ENCODE measurements at places on chromosomes 12 and 14.

GRCh38 chr14:99034711-99035171, 237.3 kb downstream of the BCL11B start:
- DNase-seq, result no peak

DNA sequence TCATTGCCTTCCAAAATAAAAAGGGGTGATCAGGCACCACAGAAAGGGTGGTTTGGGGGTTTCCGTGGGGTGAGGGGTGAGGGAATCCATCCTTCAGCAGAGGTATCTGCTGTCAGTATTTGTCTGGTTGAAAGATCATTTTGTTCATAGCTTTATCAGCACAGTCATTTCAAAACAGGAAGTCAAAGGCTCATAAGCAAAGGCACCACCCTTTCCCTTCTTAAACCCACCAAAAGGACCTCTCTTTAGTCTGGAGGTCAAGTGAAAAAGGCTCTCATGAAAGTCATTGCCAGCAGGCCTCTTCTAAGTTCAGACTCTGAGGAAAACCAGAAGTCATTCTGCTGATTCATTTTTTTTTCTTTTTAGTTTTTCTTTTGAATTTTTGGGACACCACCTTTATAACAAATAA, 6.2 kb downstream of the CHST11 start:
- no peak for DNase-seq

- no peak for DNase-seq
Measured at GRCh38 chr14:86802726-86803125, 1190.3 kb downstream of the GALC start.

DNA sequence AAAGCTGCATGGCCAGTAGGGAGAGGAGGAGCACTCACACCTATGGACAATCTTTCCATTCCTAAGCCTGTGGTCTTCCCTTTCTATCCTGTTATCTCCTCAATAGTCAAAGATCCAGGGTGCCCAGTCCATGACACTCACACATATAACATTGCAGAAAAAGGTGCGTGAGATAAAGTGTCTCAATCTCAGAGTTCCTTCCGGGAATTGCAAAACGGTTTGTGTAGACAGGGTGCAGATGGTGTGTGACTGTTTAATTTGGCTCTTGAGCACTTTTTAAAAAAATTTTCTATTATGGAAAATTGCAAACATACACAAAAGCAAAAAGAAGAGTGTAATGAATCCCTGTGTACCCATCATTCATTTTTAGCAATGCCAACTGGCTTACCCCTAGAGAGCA, 1493.6 kb downstream of the AACS start:
- no peak for DNase-seq

GRCh38 chr14:61149896-61150295, 131.2 kb downstream of the TMEM30B start:
- DNase-seq, result no peak

GRCh38 chr14:60133487-60133886, 31.7 kb downstream of the DHRS7 start:
- no peak for DNase-seq

GRCh38 chr14:80933282-80933681, 8.3 kb downstream of the CEP128 start:
- DNase-seq, result no peak

DNA sequence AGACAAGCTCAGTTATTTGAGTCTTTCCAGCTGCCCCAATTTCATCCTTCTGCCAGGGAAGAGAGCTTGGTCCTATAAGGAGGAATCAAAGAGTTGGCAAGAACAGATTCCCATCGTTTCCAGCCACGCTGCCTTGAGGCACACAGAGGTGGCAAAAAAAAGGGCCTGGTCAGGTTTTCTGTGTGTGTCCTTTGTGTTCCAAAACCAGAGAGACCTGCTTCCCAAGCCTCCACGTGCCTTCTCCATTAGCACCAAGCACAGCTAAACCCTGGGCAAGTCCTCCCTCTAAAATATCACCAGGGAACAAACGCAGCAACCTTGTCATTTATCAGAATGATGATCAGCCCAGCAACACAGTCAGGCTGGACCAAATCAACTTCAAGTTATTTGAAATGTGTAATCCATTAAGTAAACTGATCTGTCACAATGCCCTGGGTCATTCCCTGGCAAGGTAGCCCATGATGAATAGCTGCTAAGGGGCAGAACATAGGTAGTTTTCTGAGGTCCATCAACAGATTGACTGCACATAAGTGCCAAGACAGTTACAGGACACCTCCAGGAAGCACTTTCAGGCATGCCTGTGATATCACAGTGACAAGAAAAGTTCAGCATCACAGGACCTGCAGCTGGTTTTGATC, 28.6 kb upstream of the C12orf42 start:
- no peak for DNase-seq

DNA sequence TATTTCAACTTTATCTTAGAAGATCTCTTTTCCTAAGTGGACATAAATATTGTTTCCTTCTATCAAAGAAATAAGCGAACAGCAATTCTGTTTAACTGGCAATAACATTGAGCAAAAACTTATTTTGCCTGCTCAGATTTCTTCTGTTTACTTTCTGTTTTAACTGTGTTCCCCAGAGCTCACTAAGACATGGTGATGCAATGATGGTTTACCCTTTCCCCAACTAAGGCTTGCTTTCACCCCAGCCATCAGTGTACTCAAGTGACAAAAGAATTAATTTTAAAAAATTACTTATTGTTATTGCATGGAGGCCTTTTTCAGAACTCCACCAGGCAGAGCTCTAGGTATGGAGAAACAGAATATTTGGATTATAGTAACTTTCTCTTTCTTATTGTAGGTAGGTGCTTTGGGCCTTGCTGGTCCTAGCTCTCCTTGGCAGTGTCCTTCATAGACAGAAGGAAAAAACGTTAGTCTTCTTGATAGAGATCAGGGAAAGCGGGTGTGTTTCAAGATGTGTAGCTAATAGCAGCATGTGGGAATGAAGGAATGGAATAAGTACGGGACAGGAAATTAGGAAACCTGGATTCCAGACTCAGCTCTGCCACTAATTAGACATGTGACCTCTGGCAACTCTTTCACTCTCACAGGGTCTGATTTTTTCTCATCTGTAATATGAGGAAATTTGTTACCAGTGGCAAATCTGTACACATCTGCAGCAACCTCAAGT, 14.6 kb upstream of the DDHD1 start:
- DNase-seq, result no peak

GRCh38 chr14:106459971-106460730, 933.8 kb downstream of the TMEM121 start:
- peak; percentile 32 for DNase-seq

- no peak for DNase-seq
Measured at GRCh38 chr12:22276313-22276712, 58.2 kb downstream of the ST8SIA1 start.

- no peak for DNase-seq
Measured at GRCh38 chr12:103855036-103855712, 14.1 kb upstream of the NT5DC3 start.

DNA sequence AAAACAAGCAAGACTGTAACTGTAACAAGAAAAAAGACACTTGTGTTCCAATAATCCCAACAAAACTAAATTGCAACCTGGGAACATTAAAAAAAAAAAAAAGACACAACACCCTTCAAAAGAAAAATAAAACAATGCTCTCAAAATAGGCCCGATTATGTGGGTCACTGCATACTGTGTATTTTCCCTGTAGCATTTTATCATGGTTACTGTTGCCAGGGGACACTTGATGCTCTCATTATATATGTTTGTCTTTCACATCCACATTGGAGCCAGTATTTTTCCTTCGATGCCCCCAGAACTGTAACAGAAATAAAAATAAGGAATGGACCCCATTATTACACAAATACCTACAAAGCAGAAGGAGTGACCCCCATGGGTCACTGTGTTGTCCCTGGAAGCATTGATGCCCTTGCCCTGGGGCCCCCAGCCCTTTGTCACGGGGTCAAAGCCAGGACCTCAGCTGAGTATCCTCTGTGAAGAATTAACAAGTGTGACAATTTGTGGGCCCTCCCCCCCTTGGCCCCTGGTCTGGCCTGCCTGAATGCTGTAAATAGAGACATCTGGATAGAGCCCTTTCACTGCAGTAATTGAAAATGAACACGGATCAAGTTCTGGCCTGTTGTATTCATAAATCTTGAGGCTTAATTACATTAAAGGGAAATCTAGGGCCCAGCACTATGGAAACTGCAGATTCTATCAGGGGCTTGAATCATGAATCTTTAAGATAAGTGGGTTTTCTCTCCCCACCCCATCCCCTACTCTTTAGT, 72.8 kb downstream of the C12orf42 start:
- DNase-seq, result no peak

DNA sequence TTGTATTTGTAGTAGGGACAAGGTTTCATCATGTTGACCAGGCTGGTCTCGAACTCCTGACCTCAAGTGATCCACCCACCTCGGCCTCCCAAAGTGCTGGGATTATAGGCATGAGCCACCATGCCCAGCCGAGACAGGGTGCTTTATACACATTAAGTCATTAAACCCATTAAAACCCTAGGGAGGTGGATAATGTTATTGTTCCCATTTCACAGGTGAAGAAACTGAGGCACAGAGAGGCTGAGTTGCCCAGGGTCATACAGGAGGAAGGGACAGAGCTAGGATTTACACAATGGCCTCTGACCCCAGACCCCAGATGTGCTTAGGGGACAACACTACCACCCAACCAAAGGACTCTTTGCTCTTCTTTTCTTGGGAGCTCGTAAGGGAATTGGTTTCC, 51.0 kb upstream of the RIN3 start:
- no peak for DNase-seq

DNA sequence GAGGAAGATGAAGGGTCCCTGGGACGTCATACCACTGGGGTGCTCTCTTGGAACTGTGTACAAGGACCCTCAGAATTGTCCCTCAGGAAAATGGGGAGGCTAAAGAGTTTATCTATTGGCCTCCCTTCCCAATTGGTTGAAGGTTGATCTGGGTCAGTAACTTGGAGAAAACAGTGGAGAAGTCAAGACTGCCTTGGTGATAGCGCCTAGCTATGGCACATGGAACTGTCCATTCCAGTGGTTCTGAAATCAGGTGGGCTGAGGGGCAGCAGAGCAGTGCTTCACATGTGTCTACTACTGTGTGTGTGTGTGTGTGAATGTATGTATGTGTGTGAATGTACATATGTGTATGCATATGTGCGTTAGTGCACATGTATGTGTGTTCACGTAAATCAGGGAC, 316.1 kb downstream of the AACS start:
- DNase-seq, result no peak

DNA sequence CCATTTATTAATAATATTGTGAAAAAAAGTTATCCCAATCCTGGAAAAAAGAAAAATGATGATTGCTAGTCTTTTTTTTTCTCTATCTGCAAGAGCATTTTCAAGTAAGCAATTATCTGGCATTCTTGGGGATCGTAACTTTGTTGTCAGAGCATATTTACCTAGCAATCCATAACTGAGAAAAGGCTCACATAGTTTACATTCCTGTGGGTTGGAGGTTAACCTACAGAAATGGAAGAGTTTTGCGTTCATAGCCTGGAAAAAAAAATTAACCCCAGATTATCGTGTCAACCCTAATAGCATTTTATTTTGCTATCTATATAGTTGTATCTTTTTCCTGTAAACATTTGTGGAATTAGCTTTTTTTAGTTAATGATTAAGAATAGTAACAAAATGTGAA, 292.3 kb downstream of the DAD1 start:
- no peak for DNase-seq

GRCh38 chr12:113378291-113378690, 19.9 kb downstream of the PLBD2 start:
- DNase-seq, result no peak

DNA sequence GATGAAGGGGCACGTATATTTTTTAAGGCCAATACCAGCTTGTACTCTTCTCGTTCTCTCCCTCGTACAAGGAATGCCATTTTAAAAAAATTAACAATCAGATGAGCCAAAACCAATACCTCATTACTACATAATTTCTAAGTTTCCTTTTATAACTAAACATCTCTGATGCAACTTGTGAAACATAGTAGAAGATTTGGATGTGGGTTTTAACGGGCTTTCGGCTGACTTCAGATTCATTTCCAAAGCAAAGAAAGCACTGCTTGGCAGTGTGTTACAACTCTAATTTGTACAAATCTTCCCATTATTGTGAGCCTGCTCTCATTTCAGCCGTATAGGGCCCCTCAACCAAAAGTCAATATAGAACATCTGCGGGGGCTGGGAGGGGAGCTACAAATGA, 99.1 kb upstream of the TMCC3 start:
- no peak for DNase-seq

DNA sequence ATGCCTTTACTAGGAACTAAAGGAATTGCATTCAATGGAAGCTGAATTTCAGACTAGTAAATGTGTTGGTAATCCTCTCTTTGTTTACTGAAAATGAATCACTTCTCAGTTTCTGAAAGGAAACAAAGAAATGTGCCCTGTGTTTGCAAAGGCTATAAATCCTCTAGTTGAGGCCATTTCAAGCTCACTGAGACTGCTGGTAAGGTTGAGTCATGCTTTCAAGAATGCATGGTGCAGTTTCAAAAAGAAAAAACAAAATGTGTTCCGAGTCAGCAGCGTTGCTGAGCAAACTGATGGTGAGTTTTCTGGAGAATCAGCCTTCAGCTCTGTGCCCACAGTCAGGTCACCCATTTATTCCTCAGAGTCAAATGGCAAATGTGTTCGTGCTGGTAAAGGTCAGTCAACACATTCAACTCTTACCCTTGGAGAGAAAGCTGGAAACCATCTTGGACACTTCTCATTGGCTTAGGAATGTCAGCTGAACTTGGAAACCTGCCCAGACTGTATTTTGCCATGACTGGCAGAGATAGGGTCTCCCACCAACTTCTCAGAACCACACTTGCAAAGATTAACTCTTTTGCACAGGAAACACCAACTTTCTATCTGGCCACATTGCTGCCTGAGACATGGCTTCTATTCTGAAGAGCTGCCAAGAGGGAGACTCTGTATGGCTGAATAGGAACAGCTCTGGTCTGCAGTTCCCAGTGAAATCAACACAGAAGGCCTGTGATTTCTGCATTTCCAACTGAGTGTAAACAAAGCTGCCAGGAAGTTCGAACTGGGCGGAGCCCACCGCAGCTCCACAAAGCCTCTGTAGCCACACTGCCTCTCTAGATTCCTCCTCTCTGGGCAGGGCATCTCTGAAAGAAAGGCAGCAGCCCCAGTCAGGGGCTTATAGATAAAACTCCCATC, 484.4 kb downstream of the ATP23 start:
- no peak for DNase-seq

- no peak for DNase-seq
Measured at GRCh38 chr12:120353136-120353535, 15.8 kb downstream of the MSI1 start.

DNA sequence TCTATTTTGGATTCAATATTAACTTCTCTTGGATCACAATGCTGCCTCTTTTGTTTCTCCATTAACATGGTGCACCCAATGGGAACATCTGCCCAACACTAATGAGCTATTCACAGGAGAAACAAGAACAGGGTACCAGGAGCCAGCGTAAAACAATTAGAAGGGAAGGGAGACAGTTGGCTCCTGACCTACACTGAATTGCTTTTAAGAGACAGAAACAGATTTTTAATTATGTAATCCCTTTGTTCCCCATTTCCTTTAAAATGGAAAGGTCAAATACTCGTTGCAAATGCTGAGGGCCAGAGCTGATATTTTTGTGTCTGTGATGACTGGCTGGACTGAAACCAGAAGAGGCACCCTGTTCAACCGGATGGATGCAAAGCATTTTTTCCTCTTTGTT, 108.3 kb downstream of the SEC23A start:
- DNase-seq, result no peak

GRCh38 chr14:24314377-24315193, 3.3 kb downstream of the LTB4R start:
- DNase-seq, result no peak
